CD4-positive, alpha-beta T cell treated with Interleukin-12 subunit alpha and Interleukin-12 subunit beta, for 1 hour (primary cell): ENCODE measurements at places on chromosomes 6 and 20.

DNA sequence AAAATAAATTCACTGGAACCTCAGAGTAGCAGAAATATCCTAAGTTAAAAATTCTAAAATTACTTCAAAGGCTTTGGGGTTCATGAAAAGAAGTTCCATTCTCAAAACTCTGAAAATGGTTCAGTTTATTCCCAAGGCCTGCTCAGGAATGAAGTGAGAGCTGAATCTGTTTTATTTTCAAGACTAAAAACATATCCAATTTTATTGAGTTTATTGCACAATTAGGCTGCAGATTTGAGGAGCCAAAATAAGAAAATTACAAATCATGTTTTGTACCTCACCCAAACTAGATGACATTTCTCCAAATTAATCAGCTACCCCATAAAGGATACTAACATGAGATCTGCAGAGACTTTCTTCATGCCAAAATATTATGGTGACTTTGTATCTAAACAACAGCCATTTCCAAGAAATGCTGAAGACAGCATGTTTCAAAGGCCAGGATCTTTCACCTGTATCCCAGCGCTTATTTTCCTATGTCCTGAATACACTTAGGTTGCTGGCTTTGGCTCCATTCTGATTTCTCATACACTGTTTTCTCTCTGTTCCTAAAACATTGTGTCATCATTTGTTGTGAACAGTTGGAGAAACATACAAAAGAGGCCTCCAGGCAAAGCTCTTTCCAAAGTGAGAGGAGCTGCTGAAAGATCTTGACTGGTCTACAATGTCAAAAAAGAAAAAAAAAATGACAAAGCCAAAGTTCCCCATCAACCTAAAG, 85.7 kb upstream of the F13A1 start:
- no peak for DNase-seq

DNA sequence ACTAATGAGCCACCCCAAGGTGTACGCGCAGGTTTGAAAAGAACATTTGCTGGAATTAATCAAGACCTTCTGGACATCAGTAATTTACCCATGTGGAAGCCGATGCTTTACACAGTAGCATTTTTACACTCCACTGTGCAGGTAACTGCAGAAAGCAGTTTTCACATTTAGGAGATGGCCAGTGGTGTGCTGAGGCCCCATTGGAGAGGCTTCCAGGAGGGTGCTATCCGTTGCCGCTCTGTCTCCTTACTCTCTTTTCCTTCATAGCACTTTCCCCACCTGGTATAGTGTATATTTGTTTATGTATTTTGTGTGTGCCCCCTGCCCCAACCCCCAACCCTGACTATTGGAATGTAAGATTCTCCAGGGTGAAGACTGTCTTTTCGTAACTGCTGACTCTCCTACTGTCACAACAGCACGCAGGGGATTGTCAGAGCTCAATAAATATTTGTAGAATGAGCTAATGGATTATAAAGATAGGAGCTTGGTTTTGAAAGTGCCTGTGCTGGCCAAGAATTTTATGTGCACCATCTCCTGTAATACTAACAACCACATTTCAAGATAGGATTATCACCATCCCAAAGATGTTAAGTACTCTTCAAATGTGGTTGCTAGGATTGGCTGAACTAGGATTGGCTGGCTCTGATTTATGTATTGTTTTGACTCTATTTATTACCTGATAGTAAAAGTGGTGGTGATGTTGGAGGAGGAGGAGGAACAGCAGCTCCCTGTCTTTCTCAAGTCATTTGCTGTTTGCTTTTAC, 74.0 kb upstream of the GLP1R start:
- no peak for DNase-seq

- no peak for DNase-seq
These were observed 351.4 kb upstream of the CDH4 start for GRCh38 chr20:60900618-60901017.

DNA sequence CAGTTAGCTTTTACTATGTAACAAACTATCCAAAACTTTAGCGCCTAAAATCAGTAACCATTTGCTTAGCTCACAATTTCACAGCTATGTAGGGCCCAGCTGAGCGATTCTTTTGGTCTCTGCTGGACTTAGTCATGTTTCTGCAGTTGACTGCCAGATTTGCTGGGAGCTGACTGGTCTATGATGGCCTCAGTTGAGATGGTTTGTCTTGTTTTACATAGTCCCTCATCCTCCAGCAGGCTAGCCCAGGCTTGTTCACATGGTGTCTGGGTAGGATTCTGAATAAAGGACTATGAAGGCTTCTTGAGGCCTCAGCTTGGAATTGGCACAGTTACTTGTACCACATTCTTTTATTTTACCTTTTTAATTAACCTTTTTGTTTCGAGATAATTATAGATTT, 247.8 kb upstream of the CHD6 start:
- DNase-seq = no peak
